Right hindlimb (tissue), 1 donor: ENCODE measurements at places on chromosomes 1 and 21.

DNA sequence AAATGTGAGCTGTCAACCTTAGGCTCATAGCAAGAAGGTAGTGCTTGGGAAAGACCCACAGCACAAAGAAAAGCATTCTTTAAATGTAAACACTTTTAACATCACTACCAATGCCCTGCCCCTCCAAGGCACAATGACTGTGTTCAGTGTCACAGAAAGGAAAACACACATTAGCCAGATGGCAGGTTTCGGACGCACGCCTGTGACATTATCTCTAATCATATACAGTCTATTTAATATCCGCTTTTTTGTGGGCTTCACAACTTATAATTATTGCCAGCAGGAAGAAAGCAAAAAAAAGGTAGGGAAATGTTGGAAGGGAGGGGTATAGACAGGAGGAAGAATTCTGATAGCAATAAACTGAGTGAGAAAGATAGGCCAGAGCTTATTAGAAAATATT, 112.4 kb upstream of the BEND5 start:
- DNase-seq, result no peak

DNA sequence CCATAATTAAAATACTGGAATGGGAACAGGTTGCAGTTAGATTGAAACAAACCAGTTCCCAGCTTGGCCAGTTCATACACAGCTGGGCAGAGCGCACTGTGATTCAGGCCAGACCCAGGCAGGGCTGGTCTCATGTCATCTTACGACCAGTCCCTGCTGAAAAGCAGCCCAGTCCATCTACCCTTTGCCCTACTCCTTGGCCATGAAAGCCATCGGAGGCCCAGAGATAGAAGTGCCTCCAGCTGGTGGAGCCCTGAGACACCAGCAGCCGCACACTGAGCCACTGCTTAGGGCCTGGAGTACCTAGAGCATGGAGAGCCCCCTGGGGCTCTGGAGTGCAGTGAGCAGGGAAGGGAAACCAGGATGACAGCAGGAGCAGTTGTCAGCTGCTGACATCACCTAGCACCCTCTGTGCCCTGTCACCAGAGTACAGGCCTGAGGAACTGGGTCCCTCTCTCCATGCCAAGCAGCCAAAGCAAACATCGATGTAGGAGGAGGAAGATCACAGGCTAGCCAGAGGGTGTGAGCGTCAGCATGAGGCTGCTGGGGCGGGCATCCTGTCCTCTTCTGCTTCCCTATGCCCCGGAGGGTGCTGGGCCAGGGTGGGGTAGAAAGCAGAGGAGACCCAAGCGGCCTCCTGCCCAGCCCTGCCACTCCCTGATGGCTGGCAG, 34.2 kb upstream of the TMEM125 start:
- no peak for DNase-seq

GRCh38 chr1:61300899-61301298, 218.5 kb downstream of the NFIA start:
- no peak for DNase-seq

DNA sequence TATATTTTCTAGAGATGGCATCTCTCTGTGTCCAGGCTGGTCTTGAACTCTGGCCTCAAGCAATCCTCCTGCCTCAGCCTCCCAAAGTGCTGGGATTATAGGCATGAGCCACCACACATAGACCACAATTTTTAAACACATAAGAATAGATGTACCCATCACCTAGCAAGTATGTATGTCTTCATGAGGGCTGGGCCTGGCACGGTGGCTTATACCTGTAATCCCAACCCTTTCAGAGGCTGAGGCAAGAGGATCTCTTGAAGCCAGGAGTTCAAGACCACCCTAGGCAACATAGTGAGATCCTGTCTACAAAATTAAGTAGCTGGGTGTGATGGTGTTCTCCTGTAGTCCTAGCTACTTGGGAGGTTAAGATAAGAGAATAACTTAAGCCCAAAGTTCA, 13.8 kb downstream of the UQCRH start:
- DNase-seq, result no peak

DNA sequence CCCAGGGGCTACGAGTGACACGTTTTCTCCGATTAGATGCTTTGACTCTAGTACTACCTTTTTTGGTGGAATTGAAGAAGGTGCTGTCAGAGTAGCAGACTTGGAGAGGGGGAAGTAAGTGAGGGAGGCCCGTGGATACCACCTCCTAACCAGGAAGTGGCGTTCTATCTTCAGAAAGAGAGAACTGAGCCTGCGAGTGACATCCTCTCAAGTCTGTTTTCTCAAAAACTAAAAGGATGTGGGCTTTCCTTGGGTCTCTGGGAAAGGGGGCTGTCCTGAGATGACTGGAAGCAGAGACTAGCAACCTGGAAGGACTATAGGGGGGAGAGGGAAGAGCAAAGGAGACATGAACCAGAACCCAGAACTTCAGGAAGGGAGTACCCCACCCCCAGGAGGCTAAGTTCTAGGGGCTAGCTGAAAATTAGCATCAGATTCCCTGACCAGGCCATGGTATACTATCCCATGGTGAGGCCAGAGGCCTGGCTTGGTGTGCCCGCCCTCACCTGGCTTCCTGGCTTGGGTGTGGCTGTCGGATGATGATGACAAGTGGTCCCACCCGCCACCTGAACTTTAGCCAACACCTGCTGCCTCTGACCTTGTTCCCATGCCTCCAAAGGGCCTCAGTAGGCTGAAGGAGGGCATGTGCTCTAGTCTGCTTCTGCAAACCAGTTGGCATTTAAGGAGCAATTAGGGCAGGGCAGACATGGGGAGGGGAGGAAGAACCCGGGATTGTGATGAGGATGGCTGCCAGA, 49.1 kb downstream of the ATP2B4 start:
- no peak for DNase-seq

DNA sequence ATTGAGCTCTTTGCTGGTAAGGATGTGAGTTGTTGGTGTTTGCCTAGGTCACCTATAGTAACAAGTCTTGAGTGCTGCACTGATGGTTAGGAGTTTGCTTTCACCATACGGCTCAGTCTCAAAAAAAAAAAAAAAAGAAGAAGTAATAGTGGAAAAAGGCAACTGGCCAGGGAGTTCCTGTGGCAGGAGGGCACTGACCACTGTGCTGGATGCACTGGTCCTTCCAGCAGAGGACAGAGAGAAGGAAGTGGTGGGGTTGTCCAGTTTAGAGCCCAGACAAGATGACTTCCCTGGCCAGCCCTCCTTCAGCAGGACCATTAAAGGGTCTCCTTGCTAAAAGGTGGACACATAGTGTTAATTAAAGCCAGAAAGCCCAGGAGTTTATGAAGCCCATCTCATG, 11.9 kb upstream of the PTCH2 start:
- DNase-seq, result no peak

DNA sequence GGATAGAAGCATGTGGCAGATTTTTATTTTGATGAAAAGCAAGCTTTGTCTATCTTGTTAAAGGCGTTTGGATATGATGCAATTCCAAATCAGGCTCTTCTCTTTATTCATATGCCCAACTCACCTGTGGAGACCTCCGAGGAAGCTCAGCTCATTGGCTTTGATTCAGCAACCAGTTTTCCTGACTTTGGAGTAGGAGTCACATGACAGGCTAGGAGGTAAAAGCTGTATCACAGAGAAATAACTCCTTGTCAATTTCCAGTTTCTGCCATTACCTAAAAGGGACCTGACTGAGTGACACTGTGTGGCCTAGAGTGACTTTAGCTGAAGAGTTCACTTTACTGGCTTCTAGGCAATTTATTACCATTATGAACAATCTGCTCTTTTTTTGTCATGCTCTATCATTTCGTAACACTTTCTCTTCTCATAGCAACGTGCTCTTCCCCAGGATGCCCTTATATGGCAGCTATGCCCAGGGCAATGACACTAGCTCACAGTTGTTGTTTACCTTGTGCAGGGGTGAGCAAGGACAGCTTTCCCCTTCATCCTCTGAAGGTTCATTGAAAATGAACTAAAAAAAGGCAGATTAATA, 107.2 kb downstream of the KCNK1 start:
- no peak for DNase-seq

DNA sequence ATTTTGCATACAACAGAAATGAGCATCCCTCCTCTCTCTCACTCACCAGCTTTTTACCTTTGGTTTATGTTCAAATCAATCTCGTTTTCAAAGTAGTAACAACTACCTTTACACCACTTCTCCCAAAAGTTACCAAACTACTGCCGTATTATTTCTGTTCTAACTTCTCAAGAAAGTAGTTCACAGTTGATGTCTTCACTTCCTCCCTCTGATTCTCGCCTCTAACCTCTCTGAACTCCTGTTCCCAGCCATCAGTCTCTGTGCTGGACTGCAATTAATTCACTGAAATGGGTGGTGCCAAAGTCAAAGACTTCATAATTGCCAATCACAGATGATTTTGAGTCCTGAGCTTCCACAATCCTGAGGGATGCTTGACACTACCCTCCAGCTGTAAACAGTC, 54.0 kb downstream of the ZNF281 start:
- no peak for DNase-seq

GRCh38 chr21:42218836-42219605, at the start of gene ABCG1:
Gene ABCG1, plus strand, starts transcription at chr21:42219140. Its CDS starts 123 bp downstream, at chr21:42219263.
- peak; percentile 52 for DNase-seq

- no peak for DNase-seq
Measured at GRCh38 chr1:180503280-180503862, 994 bp upstream of the ACBD6 start.

- peak; percentile 61 for DNase-seq
Measured at GRCh38 chr21:33844104-33844889, 71.3 kb downstream of the ATP5PO start.

DNA sequence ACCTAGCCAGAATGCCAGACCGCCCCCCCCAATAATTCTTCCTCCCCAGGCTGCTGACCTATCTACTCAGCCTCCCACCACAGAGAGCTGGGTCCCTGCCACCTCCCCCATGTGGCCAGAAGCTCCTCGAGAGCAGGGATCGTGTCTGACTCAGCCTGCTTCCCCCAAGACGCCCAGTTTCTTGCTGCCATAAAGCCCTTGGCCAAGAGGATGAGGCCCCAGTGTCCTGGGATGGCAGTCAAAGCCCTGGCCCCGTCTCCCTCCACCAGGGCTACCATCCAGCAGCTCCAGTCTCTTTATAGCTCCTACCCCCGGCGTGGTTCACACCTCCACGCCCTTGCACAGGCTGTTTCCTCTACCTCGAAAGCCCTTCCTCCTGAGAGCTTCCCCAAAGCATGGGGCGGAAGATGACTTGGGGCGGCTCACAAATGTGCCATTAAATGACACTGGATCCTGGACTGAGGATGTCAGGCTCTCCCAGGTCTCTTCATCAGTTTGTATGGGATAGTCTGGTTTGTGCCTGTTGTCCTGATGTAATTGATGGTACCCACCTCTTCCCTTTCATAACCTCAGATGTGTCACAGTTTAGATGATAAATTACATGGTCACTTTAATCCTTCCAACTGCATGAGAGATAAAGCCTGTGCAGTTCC, 13.2 kb downstream of the ADGRB2 start:
- no peak for DNase-seq

GRCh38 chr1:243942196-243943150, 92.4 kb upstream of the AKT3 start:
- DNase-seq, result no peak

DNA sequence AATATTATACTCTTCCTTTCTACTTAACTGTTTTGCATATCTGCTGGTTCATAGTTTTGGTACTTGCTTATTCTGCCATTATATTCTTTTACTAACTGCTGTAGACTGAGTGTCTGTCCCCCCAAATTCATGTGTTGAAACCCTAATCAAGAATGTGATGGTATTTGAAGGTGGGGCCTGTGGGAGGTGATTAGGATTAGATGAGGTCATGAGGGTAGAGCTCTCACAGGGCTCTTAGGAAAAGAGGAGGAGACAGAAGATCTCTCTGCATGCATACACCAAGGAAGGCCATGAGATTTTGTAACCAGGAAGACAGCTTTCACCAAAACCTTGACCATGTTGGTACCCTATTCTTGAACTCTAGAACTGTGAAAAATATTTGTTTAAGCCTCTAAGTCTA, 354.1 kb upstream of the B3GALT2 start:
- DNase-seq, result no peak

DNA sequence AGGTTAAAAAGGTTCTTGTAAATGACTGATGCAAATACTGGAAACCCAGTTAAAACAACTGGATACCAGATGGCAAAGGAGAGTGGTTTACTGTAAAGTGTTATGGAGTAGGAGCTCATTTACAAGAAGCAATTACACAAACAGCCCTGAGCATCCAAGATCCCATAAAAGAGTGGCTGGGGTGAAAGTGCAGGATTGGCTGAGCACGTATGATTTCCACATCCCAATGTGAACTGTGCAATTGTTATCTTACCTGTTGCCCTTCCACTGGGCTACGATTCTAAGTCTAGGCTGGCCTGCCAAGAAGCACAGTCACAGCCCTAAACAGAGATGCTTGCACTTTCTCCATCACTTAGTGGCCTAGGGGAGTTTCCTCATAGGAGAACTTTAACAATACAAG, 277.6 kb upstream of the RUNX1 start:
- no peak for DNase-seq

- no peak for DNase-seq
Measured at GRCh38 chr1:184033711-184034167, 3.8 kb downstream of the COLGALT2 start.

DNA sequence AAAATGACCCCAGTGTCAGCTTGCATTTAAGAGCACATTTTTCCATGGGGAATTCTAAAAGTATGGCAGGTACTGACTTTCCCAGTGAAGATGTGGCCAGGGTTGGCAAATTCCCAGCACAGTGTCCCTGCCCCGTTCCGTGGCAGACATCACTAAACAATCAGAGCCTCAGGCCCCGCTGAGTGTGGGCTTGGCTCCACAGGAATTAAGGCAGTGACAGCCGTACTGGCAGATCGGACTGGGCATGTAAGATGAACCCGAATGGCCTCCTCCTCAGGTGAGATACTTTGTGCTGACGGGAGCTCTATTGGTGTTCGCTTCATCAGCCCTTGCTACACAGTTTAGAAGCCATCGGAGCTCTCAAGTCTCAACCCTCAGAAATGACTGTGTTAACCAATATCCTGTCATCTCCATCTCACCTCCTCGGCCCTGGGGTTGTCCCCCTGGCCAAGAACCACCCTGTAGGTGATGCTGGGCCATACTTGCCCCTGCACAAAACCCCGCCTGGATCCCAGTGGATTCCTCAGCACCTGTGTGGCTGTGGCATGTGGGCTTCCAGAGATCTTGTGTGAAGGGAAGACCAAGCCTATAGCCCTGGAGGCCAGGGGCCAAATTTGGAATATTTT, 29.0 kb upstream of the ABCG1 start:
- no peak for DNase-seq

GRCh38 chr1:165895451-165895871, 68.0 kb downstream of the UCK2 start:
- no peak for DNase-seq

- DNase-seq, result no peak
Measured at GRCh38 chr1:206445911-206446356, 24.3 kb upstream of the IKBKE start.

DNA sequence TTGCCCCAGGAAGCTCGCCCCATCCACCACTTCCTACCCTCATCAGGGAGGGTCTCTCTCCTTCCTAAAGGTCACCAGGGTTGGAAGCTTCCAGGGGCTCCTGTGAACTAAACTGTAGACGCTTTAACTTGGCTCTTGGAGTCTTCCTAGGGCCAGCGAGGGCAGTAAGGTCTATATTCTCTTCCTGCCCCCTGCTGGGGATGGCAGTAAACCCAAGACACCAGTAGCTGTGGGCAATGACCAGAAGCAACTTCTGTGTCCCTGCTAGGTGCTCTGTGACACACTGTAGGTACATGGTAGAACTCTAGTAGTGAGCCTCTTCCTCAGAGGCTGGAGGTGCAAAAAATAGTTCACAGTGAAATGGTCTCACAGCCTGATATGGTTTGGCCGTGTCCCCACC, 30.0 kb downstream of the KCND3 start:
- DNase-seq, result no peak
